Fibroblast of villous mesenchyme (primary cell): ENCODE measurements at places on chromosomes 12 and 14. TPM values are rescaled to one million over a fixed set of nuclear protein-coding genes. Genes with fewer than 3 reads are reported as not detected.

The GPR137C gene
- 0.32 and 0.43 TPM in 2 replicates for total RNA-seq

The HIF1A gene
- total RNA-seq = 395 and 671 TPM in 2 replicates

The KIF26A gene
- total RNA-seq = under 0.01 TPM in 2 replicates

The PTPRR gene
- 0.64 TPM in 1 of 2 replicates, not detected in the other for total RNA-seq
